ENCODE measurements at places on chromosomes 11 and 22. TPM values are rescaled to one million over a fixed set of nuclear protein-coding genes. Genes with fewer than 3 reads are reported as not detected.
A peak's percentile ranks its signal among the peaks of the same experiment; 100 is the strongest.

- DNase-seq: peak; percentile 92
Observed at GRCh38 chr11:66022401-66023185, 3.7 kb downstream of the CATSPER1 start.

C11orf42 gene
- not detected for total RNA-seq

- no peak for DNase-seq
Observed at GRCh38 chr11:69301455-69302401, 7.8 kb downstream of the MYEOV start.

SLC15A3 gene
- 12.1 TPM for total RNA-seq

DNA sequence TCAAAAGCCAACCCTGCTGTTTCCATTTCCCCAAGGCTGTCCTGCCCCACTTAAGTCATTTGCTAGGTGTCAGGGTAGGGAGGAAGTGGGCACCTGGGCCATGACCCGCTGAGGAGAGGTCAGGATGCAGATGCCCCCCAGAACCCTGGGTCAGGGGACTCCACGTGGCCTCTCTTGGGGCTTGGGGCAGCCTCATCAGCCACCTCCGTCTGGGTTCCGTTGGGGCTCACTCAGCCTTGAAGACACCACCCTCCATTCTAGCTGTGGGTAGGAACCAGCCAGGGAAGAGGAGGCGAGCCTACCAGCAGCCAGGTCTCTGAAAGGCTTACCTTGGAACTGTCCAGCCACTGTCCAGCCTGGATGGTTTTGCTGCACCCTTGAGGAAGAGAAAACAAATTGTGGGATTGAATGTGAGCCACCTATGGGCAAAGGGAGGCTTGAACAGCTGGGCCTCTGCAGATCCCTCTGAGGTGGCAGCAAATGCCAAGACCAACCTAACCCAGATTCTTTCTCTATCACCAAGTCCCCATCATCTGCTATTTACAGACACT, 2.5 kb downstream of the APOL4 start:
- DNase-seq: no peak

GRCh38 chr11:3121931-3122774, 43.0 kb downstream of the OSBPL5 start:
- DNase-seq: peak; percentile 11

BTG4 gene
- total RNA-seq: not detected

DNA sequence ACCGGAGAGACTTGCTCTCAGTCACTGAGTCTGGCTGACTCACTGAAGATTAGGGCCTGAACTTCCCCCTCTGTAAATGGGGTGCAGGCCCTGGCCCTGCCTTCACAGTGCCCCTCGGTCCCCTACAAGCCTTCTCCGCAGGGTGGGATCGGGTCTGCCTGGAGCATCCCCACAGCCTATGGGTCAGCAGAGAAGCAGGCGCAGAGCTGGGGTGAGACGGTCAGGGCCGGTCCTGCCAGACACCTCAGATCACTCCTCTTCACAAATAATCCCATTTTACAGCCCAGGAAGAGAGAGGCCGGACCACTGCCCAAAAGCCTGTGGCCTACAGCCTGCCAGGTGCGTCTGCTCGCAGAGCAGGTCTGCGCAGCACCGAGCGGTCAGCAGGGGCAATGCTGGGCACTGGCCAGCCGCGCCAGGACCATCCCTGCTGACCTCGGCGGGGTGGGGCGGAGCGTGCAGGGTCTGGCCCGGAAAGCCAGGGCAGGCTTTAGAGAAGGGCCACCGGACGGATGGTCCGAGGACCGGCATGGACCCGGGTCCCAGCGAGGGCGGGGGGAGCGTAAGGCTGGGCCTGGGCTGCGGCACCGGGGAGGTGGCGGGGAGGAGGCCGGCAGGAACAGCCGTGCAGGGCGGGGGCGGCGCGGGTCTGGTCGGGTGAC, 522 bp upstream of the SEPTIN5 start:
- DNase-seq: peak; percentile 52

- no peak for DNase-seq
Observed at GRCh38 chr11:34755671-34756070, 134.8 kb downstream of the EHF start.

LRRC74B gene
- not detected for total RNA-seq

CELSR1 gene
- 19.9 TPM for total RNA-seq

KDM4D gene
- total RNA-seq: 2.4 TPM

DNA sequence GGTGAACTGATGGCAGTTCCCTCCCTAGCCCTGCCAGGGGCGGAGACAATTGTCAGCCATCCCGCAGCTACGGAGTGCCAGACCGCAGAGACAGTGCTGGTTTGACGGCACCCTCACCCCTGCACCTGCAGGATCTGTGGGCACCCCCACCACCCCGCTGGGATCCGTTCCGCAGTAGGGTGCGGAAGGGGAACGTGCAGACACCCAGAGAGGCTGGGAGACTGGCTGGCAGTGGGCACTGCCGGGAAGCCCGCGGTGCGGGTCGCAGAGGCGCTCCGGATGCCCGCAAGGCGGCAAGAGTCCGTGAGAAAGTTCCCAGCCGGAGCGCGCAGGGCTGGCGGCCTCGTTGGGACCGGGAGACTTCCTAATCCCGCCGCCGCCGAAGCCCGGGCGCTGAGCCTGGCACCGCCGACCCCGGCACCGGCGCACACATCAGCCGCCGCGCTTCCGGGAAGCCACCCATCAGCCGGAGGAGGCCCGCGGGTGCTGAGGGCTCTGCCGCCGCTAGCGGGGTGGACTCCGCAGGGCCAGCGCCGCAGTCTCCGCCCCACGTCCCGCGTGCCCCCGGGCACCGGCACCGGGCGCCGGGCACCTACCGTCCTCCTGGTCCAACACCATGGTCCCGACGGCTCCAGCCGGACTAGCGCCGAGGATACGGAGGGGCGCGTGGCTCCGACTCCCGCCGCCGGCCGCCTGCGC, 4.3 kb upstream of the LMO1 start:
- peak; percentile 43 for DNase-seq

OR52A1 gene
- total RNA-seq: 5.4 TPM

DNA sequence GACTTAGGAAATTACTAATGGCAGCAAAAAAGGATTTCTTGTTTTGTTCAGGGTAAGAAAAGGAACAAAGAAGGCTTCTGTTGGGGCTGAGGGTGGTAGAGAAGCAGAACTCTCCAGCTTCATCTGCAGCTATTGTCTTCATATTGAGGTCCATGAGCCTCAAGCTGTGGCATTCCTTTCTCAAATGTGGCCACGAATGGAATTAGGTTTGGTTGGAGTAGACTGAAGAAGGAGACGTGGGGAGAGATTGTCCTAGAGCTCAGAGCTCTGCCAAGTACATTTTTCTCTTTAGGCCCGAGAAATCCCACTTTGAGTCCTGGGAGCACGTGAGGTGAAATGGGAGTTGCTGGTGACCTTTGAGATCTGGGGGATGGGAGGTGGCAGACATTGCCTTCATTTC, 25.8 kb upstream of the MYOD1 start:
- no peak for DNase-seq

DNA sequence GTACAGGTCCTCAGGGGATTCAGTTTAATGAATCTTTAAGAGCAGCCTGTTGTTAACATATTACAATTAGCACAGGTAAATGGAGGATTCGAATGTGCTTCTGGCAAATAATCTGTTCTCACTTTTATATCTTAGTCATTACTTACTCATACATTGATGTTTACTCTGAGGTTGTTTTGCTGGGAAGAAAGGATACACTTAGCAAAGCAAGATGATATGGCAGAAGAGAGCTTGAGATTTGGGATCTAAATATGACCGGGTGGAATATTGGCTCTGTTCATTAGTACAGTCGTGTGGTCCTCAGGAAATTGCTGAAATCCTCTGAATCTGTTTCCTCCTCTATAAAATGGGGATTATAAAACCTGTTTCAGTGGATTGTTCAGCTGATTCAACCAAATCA, 59.7 kb downstream of the SPON1 start:
- DNase-seq: no peak

DNA sequence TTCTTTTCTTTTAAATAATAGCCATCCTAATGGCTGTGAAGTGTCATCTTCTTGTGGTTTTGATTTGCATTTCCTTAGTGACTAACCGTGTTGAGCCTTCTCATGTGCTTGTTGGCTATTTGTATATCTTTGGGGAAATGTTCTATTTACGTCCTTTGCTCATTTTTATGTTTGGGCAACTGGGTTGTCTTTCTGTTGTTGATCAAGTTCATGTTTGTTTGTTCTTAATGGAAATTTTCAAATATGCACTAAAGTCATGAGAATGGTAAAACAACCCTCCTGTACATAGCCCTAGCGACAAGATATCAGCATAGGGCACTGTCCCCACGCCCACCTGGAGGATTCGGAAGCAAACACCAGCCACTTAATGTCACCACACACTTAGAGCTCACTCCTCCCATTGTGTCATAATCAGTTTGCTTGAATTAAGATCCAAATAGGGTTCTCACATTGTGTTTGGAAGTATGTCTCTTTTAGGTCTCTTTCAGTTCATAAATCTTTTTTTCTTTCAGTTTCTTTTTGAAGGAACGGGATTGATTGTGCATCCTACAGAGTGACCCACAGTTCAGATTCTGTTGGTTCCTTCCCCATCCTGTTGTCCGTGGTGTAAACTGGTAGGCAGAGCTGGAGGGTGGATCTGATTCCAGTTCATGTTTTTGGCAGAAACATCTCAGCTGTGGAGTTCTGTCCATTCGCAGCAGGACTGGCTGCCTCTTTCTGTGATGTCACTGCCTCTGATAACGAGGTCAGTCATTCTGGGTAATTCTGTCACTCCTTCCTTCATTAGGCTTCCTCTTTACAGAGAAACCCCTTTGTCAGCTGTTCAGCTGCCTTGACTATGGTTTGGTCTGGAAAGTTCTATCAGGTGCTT, 26.4 kb upstream of the ADORA2A start:
- DNase-seq: no peak

THRSP gene
- total RNA-seq: not detected

FGF4 gene
- total RNA-seq: 3.3 TPM

- DNase-seq: no peak
Observed at GRCh38 chr22:17787716-17788330, 13.6 kb upstream of the BID start.

DNA sequence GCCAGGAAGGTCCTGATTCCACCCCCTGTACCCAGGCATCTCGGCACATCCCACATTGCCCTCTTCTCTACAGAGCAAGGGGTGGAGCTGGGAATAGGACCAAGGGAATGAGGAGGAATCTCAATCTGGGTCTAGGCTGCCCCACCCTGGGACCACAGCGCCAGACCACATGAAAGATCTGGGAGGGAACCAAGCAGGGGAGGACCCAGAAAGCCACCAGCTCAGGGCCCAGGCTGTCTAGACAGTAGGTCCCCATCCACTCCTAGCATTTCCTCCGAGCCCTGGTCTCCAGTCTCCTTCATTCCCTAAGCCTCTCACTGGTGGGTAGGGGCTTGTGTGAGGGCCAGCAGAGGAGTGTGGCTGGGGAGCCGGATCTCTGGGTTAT, 11.6 kb downstream of the PHLDB1 start:
- no peak for DNase-seq

MIOX gene
- 0.41 TPM for total RNA-seq

MTA2 gene
- 101 TPM for total RNA-seq

GRCh38 chr11:45451766-45452440, 165.8 kb upstream of the SYT13 start:
- DNase-seq: no peak

DNA sequence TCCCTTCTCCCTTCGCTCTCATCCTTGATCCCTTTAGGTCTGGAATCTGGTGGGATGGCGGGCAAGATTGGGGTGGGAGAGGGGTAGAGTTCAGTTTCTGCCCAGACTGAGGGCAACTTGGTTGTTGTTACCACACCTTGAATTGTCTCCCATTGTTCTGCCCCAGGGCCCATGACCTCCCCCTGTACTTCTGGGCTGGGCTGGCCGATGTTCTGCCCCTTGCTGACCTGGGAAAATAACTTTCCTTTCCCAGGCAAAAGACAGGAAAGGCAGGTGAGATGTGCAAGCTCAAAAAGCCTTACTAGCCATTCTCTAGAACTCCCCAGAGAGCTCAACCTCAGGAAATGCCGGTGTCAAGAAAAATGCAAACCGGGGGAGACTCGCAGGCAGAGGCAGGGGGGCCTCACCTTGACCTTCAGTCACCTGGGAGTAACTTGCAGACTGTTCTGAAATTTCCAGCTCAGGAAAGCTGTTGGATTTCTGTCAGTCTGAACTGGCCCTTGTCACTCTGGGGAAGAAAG, 32.4 kb upstream of the EIF3D start:
- no peak for DNase-seq

SART1 gene
- 57.0 TPM for total RNA-seq

TSPAN32 gene
- total RNA-seq: not detected

- no peak for DNase-seq
Observed at GRCh38 chr11:30485756-30486155, 100.4 kb downstream of the MPPED2 start.

GRCh38 chr11:38900211-38900610, 2302.2 kb upstream of the RAG2 start:
- DNase-seq: no peak

- DNase-seq: no peak
Observed at GRCh38 chr11:63547061-63547460, 10.5 kb downstream of the PLAAT4 start.

OR10G6 gene
- not detected for total RNA-seq

DNA sequence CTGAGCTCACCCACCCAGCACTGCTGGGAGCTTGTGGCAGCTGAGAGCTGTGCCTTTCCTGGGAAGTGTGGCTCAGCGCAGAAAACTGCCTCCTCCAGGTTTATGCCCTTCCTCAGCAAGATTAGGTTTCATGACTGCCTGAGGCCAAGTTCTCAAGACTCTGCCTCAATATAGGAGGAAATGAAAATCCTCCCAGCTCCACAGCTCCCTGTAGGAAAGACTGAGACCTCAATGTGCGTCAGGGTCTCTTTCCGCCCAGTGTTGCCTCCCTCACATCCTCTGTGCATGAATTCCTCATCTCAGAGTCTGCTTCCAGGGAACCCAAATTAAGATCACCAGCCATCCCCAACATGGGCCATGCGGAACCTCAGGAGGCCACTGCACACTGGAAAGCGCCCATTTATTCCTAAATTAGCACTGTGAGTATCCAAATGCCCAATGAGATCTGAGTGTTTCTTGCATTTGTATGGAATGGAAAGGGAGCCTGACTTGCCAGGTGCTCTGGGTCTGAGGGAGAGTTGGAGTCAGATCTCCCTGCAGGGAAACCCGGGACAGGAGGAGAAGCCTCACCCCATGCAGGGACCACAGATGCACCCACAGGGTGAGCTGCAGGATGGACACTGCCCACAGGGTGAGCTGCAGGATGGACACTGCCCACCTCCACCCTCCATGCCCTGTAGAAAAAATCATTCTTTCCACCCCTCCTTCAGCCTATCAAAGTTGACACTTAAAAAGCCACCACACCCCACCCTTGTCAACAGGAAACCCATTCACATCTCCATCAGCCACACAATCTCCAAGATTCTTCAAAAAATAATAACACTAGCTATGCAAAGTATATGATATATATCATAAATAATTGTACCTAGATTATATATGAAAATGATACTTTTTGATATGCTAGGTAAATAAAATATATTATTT, 97.4 kb upstream of the IGLL5 start:
- DNase-seq: no peak

CCDC188 gene
- total RNA-seq: not detected

POTEH gene
- total RNA-seq: not detected

ZFP91 gene
- total RNA-seq: 28.1 TPM
